GM12892 (cell line): ENCODE measurements at places on chromosomes 4 and X.

- DNase-seq = no peak
Observed at GRCh38 chr4:5750052-5750945, 39.3 kb downstream of the EVC start.

GRCh38 chr4:37967736-37968135 lies 7.5 kb downstream of the PTTG2 start:
- no peak for DNase-seq

DNA sequence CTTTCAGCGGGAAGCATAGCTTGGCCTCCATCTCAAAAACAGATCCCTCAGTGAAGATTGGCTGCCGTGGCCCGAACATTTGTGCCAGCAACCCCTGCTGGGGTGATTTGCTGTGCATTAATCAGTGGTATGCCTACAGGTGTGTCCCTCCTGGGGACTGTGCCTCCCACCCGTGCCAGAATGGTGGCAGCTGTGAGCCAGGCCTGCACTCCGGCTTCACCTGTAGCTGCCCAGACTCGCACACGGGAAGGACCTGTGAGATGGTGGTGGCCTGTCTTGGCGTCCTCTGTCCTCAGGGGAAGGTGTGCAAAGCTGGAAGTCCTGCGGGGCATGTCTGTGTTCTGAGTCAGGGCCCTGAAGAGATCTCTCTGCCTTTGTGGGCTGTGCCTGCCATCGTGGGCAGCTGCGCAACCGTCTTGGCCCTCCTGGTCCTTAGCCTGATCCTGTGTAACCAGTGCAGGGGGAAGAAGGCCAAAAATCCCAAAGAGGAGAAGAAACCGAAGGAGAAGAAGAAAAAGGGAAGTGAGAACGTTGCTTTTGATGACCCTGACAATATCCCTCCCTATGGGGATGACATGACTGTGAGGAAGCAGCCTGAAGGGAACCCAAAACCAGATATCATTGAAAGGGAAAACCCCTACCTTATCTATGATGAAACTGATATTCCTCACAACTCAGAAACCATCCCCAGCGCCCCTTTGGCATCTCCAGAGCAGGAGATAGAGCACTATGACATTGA lies 175.4 kb downstream of the FAT4 start:
- DNase-seq = no peak

DNA sequence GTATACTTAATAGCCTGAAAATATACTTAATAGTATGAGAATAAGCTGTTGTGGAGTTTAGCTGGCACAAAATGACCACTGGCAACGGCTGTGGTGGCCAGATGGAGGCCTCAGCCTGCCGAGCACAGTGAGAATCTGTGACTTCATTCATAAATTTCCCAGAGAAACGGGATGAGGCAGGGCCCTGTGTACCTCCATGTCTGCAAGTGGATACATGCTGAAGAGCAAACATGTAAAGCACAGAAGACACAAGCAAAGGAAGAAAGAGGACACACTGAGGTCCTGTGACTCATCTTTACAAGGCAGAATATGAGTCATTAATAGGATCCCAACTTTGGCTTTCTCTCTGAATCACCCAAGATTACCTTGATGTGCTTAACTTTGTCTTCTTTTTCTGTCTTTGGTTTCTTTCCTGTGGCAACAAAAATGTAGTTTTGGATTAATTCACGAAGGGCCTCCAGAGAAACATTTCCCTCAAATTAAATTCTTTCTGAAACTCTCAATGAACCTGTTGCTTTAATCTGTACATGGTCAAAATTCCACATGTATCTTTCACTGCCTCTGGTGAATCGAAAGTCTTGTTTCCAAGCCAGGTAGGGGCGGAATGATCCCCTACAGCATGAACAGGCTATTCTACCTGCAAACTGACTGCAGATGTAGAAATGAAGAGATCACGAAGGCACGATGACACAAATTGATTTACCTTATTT lies 56.4 kb downstream of the IRF2 start:
- no peak for DNase-seq

DNA sequence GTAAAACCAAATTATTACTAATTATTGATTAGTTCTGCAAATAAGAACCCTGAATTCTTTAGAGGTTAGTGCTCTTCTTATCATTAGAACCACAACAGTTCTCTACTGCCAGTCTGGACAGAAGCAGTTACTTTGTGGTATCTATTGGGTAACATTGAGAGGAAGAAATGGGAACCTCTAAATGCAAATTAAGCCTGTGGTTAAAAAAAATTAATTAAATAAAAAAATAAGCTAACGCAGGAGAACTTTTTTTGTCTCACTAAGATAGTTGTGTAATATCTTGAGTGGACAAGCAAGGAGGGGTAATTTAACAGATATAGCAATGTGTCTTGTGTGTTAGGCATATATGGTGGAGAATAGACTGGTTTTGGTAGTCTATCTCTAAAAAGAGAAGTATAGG lies 32.9 kb upstream of the TET2 start:
- no peak for DNase-seq

DNA sequence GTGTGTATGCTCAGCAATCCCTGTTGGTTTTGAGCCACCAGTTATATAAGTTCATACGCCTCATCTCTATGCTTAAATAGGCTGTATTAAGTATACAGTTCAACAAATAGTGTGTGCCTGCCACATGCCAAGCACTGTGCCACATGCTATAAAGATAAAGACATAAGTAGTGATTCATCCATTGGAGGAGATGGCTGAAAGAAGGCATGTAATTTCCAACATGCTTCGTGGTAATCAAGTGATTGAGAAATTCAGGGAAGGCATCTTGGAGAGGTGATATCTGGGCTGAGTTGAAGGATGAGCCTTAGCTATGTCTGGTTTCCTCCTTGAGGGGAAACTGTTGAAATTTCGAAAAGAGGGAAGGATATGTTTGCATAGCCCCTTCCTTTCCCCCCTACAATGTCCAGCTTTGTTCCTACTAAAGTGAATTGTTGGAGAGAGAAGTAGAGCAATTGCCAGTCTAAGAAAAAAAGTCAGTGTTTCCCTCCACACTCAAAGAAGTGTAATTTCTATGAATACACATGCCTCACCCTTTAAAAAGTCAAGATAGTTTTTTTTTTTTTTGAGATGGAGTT lies 96.5 kb downstream of the ARHGAP10 start:
- no peak for DNase-seq

- DNase-seq = no peak
Observed at GRCh38 chr4:129344058-129344457, 248.1 kb downstream of the C4orf33 start.

DNA sequence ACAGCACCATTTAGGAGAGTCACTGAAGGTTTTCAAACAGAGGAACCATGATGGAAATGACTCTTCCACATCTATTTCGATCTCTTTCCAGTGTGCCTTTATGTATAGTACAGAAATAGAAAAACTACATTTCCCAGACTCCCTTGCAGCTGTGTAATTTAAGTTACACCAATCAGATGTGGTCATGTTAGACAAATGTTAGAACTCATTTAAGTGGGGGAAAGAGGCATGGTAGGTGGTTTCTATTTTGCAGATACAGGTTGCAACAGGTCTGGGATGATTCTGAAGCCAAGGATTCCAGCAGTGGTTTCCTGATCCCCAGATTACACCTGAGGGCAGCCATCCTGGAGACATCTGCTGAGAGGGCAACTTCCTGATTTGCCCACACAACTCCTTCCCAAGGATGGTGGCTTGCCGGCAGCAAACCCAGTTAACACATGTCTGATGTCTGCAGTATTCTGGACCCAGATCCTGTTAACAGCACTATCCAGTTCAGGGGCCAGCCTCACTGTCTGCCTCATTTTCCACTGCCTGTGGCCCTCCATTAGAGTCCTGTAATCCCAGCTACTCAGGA lies 38.7 kb upstream of the PDK3 start:
- DNase-seq = no peak

- no peak for DNase-seq
Observed at GRCh38 chrX:154761977-154762536, 607 bp upstream of the DKC1 start.

GRCh38 chr4:53709693-53710092 lies 118.4 kb upstream of the LNX1 start:
- DNase-seq = no peak
